ENCODE measurements at places on chromosomes 12 and 14.

- no peak for DNase-seq
Measured at GRCh38 chr14:75884198-75884611, 97.6 kb downstream of the TGFB3 start.

- no peak for DNase-seq
Measured at GRCh38 chr12:64639466-64639865, 29.2 kb downstream of the RASSF3 start.

DNA sequence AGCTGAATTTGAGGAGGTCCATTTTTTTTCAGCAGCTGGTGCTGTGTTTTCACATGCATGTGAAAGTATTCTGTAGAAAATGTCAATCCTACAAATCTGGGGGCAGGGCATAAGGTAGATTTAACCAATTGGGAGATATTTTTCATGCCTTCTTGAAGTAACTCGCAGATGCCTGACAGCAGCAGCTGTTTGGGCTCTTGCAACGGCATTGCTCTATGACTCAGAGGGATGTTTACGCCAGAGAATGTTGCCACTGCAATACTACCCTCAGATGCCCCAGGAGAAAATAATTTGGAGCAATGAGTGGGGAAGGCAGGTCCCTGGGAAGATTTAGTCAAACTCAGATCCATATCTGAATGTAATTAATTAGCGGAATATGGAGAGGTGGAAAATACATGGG is 42.5 kb upstream of the MYBPC1 start:
- DNase-seq = no peak

DNA sequence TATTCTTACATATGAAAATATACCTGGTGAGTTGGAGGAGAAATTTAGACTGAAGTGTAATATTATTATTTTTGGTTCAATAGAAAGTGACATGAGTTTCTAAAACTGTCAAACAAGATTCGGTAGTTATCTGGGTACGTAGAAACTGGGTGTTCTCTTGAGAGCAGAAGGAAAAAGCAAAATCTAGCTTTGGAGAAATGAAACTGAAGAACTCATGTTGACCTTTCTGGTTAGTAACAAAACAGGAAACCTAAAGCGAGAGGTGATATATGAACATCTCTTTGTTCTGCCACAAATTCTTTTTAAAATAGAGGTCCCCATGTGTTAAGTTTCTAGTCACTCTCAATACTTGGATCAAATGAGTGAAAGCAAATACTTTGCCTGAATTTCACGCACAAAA is 401.7 kb downstream of the TRHDE start:
- DNase-seq = no peak

GRCh38 chr12:54032086-54032619 is 697 bp upstream of the HOXC5 start:
- no peak for DNase-seq

GRCh38 chr12:6489449-6489848 is 3.6 kb downstream of the MRPL51 start:
- DNase-seq = no peak

- no peak for DNase-seq
Measured at GRCh38 chr14:99073431-99073830, 198.6 kb downstream of the BCL11B start.

DNA sequence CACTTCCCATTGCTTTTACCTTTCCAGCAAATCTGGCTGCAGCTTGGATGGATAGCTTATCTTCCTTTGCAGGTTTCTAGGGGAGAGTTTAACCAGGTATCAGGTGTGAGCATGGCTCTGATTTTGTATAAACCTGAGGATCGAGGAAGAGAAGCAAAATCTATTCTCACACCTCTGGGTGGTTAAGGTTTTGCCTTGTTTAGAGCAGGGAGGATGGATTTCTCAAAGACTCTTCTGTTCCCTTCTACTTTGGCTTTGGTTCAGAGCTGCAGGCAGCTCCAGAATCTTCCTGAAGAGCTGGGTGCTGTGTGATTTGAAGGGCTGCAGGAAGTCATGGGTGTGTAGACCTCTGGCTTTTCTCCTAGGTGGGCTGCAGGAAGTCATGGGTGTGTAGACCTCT is 1.7 kb downstream of the JDP2 start:
- DNase-seq = no peak

- DNase-seq = no peak
Measured at GRCh38 chr12:93325855-93326254, 51.9 kb upstream of the NUDT4 start.

DNA sequence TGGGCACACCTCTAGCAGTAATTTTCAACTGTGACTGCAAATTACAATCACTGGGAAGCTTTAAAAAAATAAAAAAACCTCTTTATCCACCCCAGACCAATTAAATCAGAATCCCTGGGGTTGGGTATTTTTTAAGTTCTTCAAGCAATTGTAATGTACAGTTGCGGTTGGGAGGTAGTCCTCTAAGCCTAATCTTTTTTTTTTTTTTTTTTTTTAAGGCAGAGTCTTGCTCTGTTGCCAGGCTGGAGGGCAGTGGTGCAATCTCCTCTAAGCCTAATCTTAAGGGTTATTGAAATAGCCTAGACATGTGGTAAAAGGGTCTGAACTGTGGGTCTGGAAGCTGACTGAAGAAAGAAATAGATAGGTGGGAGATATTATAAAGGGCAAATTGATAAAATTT is 230.5 kb downstream of the AKAP6 start:
- DNase-seq = no peak

- DNase-seq = no peak
Measured at GRCh38 chr12:52710730-52711129, 7.4 kb upstream of the KRT77 start.

All from activated CD4-positive, alpha-beta T cell treated with anti-CD3 and anti-CD28 coated beads for 4 hours (primary cell).